Smooth muscle cell of the coronary artery (primary cell): ENCODE measurements at places on chromosomes 1 and 21. TPM values are rescaled to one million over a fixed set of nuclear protein-coding genes. Genes with fewer than 3 reads are reported as not detected.

TRPM2 gene
- under 0.01 TPM in 1 of 2 replicates, not detected in the other for total RNA-seq

PCBP3 gene
- total RNA-seq: 10.8 TPM in 1 of 2 replicates, not detected in the other

KCNH1 gene
- 0.12 TPM in 1 of 2 replicates, not detected in the other for total RNA-seq

FCAMR gene
- total RNA-seq: not detected in 2 replicates

IFNLR1 gene
- total RNA-seq: not detected in 2 replicates

RGL1 gene
- total RNA-seq: 20.1 and 25.3 TPM in 2 replicates

KPRP gene
- not detected in 2 replicates for total RNA-seq

FDPS gene
- 100 and 279 TPM in 2 replicates for total RNA-seq

AUNIP gene
- total RNA-seq: 0.98 TPM in 1 of 2 replicates, not detected in the other

PKNOX1 gene
- total RNA-seq: 12.6 and 15.3 TPM in 2 replicates
